ENCODE measurements at places on chromosomes 5 and 9. TPM values are rescaled to one million over a fixed set of nuclear protein-coding genes. Genes with fewer than 3 reads are reported as not detected.

- no peak for DNase-seq
- no peak overlapping the region for H3K4me3 ChIP-seq
- peaks cover 9% of the 10 kb centered on the region for H3K4me1 ChIP-seq
- peaks cover 47% of the 10 kb centered on the region for H3K36me3 ChIP-seq
- H3K27me3 ChIP-seq, result no peaks in the 10 kb centered on the region
Observed at GRCh38 chr9:114031037-114031630, 47.0 kb downstream of the AMBP start.

DNA sequence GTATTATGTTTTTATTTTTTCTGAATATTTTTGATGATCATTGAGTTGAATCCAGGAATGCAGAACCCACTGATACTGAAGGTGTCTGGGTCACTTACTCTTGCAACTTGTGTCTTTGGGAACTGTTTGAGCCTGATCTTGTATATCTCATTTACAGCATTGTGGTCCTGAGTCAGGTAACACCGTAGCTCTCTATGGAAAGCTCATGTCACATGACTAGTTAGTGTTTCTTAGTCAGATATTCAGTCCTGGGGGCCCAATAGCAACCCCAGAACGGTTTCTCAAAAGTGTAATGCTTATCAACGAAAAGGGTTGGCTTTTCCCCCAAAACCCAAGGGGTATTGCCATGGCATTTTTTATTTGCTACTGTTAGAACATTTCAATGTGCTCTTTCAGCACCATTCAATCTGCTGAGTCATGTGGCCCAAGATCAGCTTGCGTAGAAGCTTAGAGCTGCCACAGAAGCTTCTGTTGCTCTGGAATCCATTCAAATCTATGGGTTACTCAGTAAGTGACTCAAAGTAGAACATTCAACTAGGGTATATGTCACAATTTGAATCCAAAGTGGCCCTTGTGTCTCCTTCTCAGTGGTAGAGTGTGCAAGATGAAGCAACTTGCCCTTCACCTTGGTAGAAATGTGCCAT is 12.1 kb upstream of the PTAR1 start:
- peaks cover 3% of the 10 kb centered on the region for H3K27me3 ChIP-seq
- H3K4me1 ChIP-seq, result peaks cover 3% of the 10 kb centered on the region
- no peaks in the 10 kb centered on the region for H3K36me3 ChIP-seq
- no peak overlapping the region for H3K4me3 ChIP-seq

DNA sequence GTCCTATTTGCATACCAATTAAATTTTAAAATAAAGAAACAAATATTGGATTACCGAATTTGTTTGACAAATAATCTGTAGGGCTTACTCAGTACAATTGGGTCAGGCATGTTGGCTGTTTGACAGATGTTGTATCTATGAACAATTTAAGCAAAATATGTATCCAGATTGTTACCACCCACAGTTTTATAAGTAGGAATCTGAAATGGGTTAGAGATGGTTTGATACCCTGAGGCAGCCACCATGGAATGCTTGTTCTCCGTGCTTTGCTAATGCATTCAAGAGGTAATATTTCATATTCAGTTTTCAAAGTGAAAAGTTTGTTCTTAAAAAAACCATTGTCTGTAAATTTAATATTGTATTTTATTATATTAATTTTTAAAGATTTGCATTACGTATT is 285.1 kb upstream of the ARRDC3 start:
- H3K4me1 ChIP-seq, result no peaks in the 10 kb centered on the region
- H3K4me3 ChIP-seq, result no peak overlapping the region
- no peak for DNase-seq
- no peaks in the 10 kb centered on the region for H3K27me3 ChIP-seq

DNA sequence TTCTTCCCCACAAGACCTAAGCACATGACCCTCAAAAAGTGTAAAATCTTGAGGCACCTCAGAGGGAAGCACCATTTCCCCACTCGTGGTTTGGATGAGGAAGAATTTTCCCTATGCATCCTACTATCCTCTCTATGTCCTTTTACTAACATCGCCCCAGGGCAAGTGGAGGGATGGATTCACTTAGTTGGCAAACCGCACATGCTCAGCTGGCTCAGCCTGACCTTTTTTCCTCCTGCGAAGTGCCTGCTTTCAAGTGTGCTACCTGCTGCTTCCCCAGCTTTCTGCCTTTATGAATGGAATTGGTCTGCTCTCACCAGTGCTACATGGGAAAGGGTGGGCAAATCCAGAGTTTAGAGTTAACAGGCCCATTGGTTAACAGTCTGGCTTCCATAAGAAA is 56.6 kb upstream of the IFNK start:
- DNase-seq, result no peak
- H3K4me1 ChIP-seq, result peaks cover 43% of the 10 kb centered on the region
- H3K27ac ChIP-seq, result no peak overlapping the region
- no peak overlapping the region for H3K4me3 ChIP-seq
- peaks cover 11% of the 10 kb centered on the region for H3K27me3 ChIP-seq

DNA sequence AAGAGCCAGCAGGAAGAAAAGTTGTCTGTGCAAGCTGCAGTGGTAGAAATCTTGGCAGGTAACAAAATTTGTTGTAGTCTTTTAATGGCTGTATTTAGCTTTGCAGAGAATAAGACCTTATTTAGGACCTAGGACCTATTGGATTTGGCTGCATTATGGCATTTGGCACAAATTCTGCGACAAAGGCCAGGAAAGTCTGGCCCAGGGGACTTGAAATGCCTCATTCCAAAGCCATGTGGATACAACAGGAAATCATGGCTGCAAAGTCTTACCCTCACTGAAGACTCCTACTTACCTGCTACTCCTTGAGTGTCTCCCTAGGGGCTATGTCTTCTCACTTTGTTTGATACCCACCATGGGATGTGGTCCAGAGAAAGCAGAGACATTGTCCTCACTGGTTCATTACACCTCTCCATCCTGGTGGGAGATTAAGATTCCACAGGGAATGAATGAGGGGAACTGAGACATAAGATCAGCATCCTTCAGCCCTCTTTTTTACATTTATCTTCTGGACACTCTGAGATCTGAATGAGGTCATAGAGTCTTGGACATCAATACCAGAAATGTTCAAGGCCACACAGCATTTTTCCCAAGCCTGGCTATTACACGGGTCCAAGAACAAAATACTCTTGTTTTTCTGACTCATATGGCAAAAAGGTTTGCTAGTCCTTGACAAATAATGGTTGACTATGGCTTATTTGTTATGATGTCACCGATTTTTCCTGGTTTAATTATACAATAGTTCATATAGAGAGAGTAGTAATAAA is 119.4 kb downstream of the PDE8B start:
- no peaks in the 10 kb centered on the region for H3K36me3 ChIP-seq
- no peak for DNase-seq
- H3K4me3 ChIP-seq, result no peak overlapping the region
- peaks cover 6% of the 10 kb centered on the region for H3K27me3 ChIP-seq
- H3K4me1 ChIP-seq, result peaks cover 5% of the 10 kb centered on the region
- no peak overlapping the region for H3K27ac ChIP-seq

GRCh38 chr5:111366388-111366787 is 142.2 kb downstream of the CAMK4 start:
- H3K36me3 ChIP-seq, result no peaks in the 10 kb centered on the region
- H3K4me1 ChIP-seq, result no peaks in the 10 kb centered on the region

- peaks cover 14% of the 10 kb centered on the region for H3K4me1 ChIP-seq
- peak overlapping the region; percentile 81 for H3K27ac ChIP-seq
- H3K36me3 ChIP-seq, result peaks cover 9% of the 10 kb centered on the region
- H3K4me3 ChIP-seq, result no peak overlapping the region
Observed at GRCh38 chr5:102638912-102639652, 116.0 kb upstream of the PAM start.

- no peak overlapping the region for H3K4me3 ChIP-seq
- no peak overlapping the region for H3K27ac ChIP-seq
Observed at GRCh38 chr5:131545845-131546244, 89.2 kb downstream of the RAPGEF6 start.

Gene LIX1
- total RNA-seq, result 0.48 TPM

Gene TEX48
- not detected for total RNA-seq

Gene EGFL7
- total RNA-seq, result 6.9 TPM

Gene CFAP77
- 0.48 TPM for total RNA-seq

Gene MCC
- 14.0 TPM for total RNA-seq

Gene PKN3
- total RNA-seq, result 8.0 TPM

Gene MYOZ3
- total RNA-seq, result 0.27 TPM

Data from osteocyte (in vitro differentiated cells).